ENCODE measurements at places on chromosomes 1 and 21.

GRCh38 chr1:205495237-205495823, 9.1 kb upstream of the CDK18 start:
- no peak for DNase-seq

GRCh38 chr1:214102907-214103306, 115.1 kb downstream of the PROX1 start:
- DNase-seq: no peak

- DNase-seq: no peak
These were observed 2.6 kb upstream of the RORC start for GRCh38 chr1:151834239-151834638.

DNA sequence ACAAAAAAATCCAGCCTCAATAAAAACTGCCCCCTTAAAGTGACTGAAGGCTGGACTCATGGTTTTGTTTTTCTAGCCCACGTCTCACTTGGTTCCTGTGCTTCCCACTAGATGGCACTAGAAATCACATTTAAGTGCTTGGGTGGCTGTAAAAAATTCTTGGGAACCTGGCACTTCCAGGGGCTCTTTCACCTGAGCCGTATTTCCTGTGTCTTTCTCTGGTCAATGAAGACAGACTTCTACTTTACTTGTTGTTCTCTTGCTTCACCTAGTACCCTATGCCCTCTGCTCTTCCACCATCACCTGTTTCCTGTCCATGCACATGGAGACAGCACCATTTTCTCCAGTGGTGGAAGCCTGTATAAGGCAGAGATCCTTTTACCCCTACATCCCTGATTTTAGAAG, 20.0 kb downstream of the METTL13 start:
- peak; percentile 18 for DNase-seq

GRCh38 chr1:10143961-10144485, 66.3 kb upstream of the KIF1B start:
- no peak for DNase-seq

DNA sequence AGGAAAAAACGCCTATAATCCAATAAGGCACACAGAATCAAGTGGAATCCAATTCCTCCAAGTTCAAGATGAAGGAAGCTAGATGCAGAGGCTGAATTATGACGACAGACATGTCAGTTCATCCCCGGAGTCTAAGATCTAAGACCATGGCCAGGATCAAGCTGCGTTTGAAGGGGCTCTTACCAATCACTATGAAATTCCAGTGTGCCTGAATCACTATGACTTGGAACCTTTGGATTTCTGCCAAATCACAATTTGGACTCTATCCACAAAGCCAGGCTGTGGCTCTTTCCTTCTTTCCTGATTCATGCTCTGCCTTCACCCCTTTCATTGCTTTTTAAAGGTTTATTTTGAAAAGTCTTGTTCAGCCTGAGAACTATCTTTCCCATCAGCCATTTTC, 17.1 kb downstream of the OLIG2 start:
- DNase-seq: no peak

DNA sequence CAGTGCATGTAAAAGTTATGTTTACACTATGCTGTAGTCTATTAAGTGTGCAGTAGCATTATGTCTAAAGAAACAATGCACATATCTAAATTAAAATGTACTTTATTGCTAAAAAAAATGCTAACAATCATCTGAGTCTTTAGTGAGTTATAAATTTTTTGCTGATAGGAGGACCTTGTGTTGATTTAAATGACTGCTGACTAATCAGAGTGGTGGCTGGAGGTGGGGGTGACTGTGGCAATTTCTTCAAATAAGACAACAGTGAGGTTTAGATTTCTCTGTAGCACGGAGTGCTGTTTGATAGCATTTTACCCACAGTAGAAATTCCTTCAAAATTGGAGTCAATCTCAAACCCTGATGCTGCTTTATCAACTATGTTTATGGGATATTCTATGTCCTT, 37.0 kb downstream of the HS2ST1 start:
- no peak for DNase-seq

GRCh38 chr1:235113183-235113917, 15.3 kb downstream of the TOMM20 start:
- DNase-seq: no peak

GRCh38 chr1:162488219-162488618, 9.4 kb upstream of the UHMK1 start:
- no peak for DNase-seq

GRCh38 chr1:86750076-86750475, 45.7 kb downstream of the SH3GLB1 start:
- DNase-seq: no peak

- no peak for DNase-seq
These were observed 72.8 kb downstream of the S100B start for GRCh38 chr21:46532080-46532479.

GRCh38 chr21:35149698-35150097, 100.6 kb upstream of the RUNX1 start:
- DNase-seq: no peak

DNA sequence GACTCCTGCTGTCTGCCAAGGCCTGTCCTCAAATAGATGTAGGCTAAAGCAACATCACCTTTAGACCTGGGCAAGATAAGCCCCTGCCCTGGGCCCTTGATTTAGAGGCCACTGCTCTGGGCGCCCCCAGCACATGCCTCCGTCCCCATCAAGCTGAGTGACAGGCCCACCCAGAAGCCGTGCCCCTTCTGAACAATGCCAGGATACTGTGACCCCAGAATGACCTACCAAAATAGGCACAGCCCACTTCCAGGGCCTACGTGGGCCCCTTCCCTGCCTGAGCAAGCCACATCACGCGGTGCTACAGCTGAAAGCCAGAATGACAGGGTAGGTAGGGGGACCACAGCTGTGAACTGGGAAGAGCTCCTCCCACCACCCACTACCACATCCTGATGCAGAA, 24.7 kb upstream of the BECN2 start:
- no peak for DNase-seq

GRCh38 chr1:158039380-158039779, 45.9 kb downstream of the KIRREL1 start:
- DNase-seq: no peak

DNA sequence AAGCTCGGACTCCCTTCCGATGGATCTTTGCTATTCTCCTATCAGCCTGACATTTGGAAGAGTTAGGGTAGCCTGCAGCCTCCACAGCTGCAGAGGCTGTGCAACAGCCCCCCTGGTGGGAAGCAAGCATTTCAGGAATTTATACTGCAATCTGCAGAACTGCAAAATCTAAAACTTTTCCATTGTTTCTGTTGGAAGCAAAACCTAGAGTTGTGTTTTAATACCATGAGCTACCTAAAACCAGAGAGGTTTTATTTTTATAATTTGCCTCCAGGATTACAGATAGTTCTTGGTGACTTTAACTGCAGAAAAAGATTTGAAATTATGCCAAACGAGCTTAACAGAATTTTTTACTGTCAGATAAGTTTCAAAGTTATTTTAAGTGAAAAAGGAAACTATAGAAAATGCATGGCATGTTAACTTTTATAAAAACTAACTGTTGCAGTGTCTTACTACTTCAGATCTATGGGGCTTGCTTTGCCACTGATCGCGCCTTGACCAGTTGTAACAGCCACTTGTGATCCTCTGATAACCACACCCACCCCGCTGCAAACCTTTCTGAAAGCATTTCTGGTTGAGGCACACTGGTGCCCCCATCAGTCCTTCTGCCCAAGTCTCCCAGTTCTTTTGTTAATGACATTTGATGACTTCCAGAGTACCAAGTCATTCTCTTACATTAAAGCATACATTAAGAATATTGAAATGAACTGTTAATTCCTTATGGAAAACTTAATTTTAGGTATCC, 64.8 kb downstream of the PRDM2 start:
- no peak for DNase-seq

DNA sequence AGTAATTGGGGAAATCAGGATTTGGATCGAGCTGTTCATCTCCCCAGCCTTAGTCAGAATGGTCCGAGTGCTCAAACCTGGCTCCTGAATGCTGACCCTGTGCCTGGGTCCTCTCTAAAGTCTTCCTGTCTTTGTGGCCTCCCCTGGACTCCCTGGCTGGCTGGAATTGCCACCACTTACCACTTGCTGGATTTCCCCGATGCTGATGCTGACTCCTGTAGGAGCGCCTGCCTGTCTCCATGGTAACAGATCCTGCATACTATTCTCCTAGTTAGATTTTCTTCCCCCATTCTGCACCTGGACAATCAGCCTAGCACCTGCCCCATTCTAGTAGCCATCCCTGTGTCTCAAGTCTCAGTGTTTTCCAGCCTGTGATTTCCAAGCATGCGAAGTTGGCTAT, 382.2 kb upstream of the ESRRG start:
- no peak for DNase-seq

DNA sequence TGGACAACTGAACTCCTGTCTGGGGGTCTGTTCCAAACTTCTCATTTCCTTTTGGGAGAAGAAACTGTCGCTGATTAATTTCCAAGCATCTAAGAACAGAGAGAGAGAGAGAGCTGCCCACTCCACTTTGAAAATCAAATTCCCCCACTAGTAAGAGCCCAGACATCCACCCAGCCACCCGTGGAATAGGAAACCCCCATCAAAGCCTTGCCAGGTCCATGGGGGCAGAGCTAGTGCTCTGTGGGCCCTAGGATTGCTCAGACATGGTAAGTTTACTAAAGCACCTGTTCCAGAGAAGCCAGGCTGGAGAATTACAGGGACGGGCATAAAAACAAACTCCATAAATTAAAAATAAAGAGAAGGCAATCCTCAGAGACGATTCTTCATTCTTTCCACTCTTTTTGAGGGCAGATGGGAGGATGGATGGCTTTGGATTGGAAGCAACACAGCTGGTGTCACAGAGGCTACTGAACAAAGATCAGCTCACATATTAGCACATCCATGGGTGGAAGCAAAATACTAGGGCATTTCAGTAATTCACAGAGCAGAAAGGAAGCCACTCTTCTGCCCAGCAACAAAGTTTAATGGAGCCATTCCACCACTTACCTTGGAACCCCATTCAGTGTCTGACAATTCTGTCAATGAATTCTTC, 103.9 kb downstream of the COLGALT2 start:
- DNase-seq: no peak

GRCh38 chr1:208731981-208732821, 488.0 kb upstream of the PLXNA2 start:
- DNase-seq: peak; percentile 14

DNA sequence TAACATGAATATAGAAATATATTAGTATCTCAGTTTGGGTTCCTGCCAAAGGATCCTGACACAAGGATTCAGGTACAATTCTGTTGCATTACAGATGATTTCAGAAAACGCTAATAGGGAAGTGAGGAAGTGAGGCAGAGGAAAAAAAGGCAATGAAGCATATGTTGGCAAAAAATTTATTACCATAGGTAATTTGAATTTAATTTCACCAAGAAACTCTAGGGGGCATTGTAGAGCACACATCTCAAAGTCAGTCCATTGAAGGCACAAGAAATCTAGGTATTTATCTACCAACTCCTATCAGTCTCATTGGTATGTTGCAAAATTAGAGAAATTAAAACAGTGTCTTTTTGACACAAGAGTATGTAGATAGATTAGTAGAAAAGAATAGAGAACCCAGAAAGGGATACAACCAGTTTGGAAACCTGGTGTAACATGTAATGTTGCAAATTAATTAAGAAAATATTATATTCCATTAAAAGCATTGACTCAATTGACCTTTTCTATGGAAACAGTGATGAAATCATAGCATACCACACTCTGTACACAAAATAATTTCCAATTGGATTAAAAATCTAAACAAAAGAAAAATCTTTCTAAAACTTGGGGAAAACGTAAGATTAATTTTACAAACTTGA, 104.9 kb upstream of the SNX7 start:
- DNase-seq: no peak

- DNase-seq: no peak
These were observed 13.5 kb downstream of the PLCH2 start for GRCh38 chr1:2489615-2490014.

- no peak for DNase-seq
These were observed 161.4 kb upstream of the LMO4 start for GRCh38 chr1:87167157-87167789.

GRCh38 chr1:104921525-104921924, 1171.8 kb downstream of the AMY1C start:
- DNase-seq: no peak

- DNase-seq: no peak
These were observed 24.7 kb upstream of the LRRC47 start for GRCh38 chr1:3821004-3821403.

DNA sequence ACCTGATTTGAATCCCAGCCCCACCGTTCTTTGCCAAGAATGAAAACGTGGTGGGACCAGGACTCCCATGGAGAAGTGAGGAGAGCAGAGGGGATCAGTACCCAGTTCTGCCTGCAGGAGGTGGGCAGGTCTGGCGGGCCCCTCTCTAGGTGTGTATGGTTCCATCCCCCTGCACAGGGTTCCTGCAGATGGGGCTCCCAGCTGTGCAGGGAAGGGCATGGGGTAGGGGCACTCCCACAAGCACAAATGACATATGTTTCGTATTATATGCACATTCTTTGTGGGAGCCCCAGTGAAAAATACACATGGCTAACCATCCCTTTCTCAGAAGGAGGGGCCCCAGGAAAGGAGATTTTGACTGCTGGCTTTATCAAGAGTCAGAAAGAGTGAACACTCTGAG, 144.6 kb downstream of the PLPP3 start:
- no peak for DNase-seq

- DNase-seq: no peak
These were observed 5.2 kb upstream of the SH2D2A start for GRCh38 chr1:156821801-156822200.

- DNase-seq: no peak
These were observed 27.0 kb downstream of the DNASE2B start for GRCh38 chr1:84425150-84425896.

- no peak for DNase-seq
These were observed 51.8 kb upstream of the FAM89A start for GRCh38 chr1:231091831-231092301.

DNA sequence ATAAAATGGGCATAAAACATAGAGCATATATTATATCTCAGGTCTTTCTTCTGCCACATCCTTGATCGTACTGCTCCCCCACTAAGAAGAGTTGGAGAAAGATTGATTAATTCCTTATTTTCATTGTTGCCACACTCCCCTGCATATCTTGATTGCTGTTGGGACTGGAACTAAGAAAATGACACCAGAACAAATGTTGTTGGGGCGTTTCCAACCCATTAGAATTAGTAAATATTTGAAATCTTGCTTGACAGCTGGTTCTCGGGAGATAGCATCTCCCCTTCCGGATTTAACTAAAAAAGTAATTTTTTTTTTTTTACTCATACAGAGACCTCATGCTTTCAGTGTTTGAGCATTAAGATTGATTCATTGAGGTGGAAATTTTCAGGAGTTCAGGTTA, 493.0 kb upstream of the PLXNA2 start:
- DNase-seq: no peak

DNA sequence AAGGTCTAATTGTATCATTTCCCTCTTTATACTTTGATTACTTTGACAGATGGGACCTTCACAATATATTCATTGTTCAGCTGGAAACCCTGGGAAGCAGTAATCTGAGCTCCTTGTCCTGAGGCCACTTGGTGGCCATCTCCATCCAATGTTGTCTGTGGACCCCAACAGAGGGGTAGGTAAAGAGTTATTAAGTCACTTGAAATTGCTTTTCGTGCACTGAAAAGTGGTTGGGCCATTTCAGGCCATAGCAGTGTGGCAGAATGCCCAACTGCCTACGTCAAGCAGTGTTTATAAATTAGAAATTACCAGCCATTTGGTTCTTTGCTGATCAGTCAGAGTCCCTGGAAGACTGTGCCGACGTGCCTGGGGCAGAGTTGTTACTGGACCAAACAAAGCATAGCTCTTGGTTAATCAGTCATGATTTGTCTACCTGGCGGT, 308.3 kb upstream of the USP25 start:
- DNase-seq: no peak

Data from GM18507 (cell line).